ENCODE measurements at places on chromosomes 1 and 21.

DNA sequence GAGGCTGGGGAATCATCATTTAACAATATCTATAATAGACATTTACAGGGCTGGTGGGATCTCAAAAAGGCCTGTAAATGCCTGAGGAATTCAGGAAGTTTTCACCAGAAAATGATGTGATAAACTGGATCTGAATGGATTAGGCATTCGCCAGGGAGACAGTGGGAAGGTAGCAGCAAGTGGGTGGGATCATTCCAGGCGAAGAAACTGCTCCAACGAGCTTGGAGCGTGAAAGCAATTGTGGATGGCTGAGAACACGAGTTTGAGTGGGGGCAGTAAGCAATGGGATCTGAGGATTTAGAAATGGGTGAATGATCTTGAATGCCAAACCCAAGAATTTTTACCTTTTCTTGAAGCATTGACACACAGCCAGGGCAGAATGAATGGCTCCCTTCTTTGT lies 8.9 kb upstream of the NDUFS5 start:
- DNase-seq, result no peak

DNA sequence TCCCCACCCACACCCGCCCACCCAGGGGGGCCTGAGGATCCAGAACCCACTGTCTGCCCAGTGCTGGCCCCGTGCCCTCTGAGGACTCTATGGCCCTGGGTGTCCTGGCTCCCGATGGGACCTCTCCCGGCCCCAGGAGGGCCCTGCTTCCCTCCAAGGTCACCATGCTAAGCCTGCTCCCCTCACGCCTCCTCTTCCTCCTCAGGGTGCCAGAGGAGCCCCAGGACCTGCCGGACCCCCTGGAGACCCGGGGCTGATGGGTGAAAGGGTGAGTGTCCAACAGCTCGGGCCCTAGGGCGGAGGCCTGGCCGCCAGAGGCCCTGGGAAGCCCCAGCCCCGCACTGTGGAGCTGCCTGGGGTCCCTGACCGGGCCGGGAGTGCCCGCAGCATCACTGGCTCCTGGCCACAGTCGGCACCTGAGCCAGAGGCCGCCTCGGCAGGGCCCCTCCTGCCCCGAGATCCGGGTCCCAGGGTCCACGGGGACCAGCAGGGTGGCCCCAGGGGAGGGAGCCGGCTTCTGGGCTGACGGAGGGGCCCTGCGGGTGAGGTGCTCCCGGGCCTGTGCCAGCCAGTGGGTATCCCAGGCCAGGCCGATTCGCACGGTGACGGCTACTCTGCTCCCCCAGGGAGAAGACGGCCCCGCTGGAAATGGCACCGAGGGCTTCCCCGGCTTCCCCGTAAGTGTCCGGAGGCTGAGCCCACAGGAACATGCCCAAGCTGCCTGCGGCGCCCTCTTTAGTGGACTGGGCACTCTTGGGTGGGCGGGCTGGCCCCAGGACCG lies 16.1 kb downstream of the COL6A1 start:
- peak; percentile 6 for DNase-seq

GRCh38 chr1:102842606-102843005 lies 265.7 kb downstream of the COL11A1 start:
- no peak for DNase-seq

GRCh38 chr1:147247656-147248238 lies 5.3 kb downstream of the CHD1L start:
- no peak for DNase-seq

GRCh38 chr21:22280851-22281250 lies 1282.6 kb downstream of the NCAM2 start:
- DNase-seq, result no peak

- no peak for DNase-seq
Measured at GRCh38 chr1:11499601-11500331, 20.8 kb downstream of the DISP3 start.

GRCh38 chr1:4517186-4517954 lies 137.0 kb upstream of the AJAP1 start:
- DNase-seq, result no peak

GRCh38 chr1:200751717-200752116 lies 13.0 kb downstream of the CAMSAP2 start:
- no peak for DNase-seq

DNA sequence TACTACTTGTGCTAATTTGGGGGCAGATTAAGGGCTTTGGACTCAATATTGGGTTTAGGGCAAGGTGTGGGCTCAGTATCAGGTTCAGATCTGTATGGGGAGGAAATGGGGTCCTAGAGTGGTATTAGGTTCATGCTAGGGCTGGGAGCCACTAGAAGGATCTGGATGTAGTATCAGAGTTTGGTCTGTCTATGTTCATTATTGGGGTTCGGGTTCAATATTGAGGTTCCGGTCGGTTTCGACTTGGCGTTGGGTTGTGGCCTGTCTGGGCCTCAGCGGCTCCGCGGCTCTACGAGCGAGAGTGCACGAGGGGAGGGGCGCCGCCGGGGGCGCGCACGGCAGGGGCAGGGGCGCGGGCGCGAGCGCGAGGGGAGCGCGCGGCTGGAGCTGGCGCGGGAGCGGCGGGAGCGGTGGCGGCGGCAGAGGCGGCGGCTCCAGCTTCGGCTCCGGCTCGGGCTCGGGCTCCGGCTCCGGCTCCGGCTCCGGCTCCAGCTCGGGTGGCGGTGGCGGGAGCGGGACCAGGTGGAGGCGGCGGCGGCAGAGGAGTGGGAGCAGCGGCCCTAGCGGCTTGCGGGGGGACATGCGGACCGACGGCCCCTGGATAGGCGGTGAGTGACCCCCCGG lies at the start of gene PTPRF:
Gene PTPRF (plus strand): TSS at position 401 of the 624 bp plus-strand sequence. CDS start 14,193 bp downstream, outside the sequence.
- no peak for DNase-seq

DNA sequence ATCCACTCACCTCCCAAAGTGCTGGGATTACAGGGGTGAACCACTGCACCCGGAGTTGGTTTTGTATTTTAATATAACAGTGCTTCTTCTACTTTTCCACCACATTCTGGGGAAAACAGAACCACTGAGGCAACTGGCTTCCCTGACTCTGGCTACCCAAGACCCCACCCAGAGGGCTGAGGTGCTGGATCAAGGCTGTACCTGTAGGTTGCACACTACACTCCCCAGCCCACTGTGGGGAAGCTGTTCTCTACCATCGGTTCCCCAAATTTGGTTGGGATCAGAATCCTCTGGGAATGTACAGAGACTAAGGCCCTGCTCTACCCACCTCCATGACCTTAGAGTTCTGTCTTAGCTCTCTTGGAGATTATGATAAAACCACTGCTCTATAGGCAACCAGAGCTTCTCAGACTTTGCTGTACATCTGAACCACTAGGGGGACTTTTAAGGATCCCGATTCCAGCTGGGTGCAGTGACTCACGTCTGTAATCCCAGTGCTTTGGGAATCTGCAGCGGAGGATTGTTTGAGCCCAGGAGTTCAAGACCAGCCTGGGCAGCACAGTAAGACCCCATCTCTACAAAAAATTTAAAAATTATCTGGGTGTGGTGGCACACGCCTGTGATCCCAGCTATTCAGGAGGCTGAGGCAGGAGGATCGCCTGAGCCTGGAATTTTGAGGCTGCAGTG lies 51.6 kb downstream of the GNG4 start:
- no peak for DNase-seq

DNA sequence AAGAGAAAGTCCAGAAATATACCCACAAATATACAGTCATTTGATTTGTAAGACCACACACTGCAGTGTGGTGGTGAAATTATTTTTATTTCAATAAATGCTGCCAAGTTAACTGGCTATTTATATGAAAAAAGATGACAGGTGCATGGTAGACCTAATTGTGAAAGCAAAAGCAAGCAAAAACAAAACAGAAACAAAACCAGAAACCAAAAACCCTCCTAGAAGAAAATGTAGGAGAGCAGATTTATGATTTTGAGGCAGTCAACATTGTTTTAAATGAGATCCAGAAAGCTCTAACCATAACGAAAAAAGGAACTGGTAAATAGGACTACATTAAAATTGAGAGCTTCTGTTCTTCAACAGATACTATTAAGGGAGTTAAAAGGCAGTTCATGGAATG lies 303.6 kb downstream of the PRDM2 start:
- DNase-seq, result no peak

GRCh38 chr1:245168086-245168485 lies 13.3 kb downstream of the KIF26B start:
- DNase-seq, result no peak

DNA sequence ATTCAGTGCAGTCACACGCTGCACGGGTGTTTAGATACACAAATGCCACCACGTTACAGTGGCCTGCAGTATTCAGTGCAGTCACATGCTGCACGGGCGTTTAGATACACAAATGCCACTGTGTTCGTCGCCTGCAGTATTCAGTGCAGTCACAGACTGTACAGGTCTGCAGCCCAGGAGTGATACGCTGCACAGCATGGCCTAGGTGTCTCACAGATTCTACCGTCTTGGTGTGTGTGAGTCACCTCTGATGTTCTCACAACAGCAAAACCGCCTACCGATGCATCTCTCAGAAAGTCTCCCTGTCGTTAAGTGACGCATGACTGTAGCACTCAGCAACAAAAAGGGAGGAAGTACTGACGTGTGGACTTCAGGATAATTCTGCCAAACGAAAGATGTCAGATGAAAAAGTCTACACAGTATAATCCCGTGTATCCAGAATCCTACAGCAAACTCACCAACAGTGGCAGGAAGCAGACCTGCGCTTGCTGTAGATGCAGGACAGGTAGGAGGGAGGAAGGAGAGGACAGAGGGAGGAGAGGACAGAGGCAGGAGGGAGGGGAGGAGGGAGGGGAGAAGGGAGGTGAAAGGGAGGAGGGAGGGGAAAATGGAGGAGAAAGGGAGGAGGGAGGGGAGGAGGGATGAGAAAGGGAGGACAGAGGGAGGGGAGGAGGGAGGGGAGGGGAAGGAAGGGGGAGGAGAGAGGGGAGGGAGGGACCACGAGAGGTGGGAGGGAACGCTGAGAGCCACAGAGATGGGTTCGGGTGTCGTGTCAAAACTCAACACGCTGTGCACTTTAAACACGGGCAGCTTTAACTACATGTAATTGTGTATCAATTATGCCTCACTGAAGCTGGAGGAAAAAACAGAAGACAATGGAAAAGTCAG lies 36.3 kb upstream of the PCBP3 start:
- no peak for DNase-seq

Data from T-helper 17 cell (primary cell).